Stimulated activated naive B cell treated with anti-CD40 and anti-IgM and Interleukin-4, amounts not matched to agents 10 μg/mL and 1 μg/mL and 100 μg/mL, for 72 hours (primary cell): ENCODE measurements at places on chromosomes 6 and 20.

DNA sequence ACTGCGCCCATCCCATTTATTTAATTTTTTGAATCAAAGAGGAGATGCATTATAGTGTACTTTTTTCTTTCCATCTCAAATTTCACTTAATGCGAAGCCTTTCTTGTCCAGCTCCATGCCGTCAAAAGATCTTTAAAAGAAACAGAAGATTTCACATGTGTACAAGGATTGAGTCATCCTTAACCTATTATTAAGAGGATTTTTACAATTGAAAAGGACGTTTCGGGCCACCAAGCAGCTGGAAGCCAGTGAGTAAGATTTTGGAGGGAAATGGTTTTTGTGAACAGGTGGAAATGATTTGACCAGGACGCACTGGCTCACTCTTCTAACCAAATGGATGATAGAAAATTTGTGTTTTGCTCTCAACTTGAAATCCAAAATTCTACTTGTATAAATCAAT is 15.1 kb upstream of the CCDC170 start:
- no peak overlapping the region for H3K4me3 ChIP-seq
- H3K4me1 ChIP-seq: peaks cover 11% of the 10 kb centered on the region
- no peaks in the 10 kb centered on the region for H3K27me3 ChIP-seq
- H3K27ac ChIP-seq: no peak overlapping the region

DNA sequence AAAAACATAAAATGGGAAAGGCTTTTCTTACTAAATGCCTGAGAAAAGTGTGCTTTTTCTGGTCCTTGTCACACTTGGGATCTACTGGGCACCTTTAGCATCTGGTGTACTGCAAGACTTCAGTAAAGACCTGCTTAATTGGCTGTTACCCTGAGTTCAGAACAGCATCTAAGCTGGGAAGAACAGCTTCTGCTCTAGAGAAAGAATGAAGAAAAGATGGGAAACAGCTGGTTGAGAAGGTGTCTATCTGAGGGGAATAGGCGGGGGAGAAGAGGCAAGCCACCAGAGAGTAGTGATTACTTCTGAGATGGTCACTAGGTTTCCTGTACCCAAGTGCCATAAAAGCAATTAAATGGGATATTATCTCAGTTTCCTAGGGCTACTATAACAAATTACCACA is 128.2 kb upstream of the SPACA1 start:
- H3K4me1 ChIP-seq: peaks cover 59% of the 10 kb centered on the region
- no peak for DNase-seq
- no peak overlapping the region for H3K27ac ChIP-seq
- H3K27me3 ChIP-seq: no peaks in the 10 kb centered on the region

GRCh38 chr6:72930556-72931132 is 294.7 kb downstream of the KHDC1L start:
- H3K27ac ChIP-seq: no peak overlapping the region
- no peak for DNase-seq

DNA sequence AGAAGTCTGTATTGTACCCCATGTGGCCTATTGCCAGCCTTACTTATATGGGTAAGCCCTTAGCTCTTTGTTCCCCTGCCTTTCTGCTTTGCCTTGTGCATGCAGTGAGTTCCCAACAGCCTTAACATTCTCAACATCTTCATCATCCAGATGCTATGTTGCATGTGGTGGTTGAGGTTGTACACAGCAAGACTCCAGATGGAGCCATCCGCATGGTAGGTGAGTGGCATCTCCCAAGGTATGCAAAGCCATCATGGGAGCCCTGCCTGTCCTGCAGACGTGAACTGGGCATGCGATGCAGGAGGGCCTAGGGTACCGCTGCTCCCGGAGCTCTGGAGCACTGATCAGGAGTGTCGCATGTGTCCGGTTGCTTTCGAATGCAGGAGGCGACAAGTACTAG is 16.1 kb downstream of the CEP43 start:
- H3K27me3 ChIP-seq: no peaks in the 10 kb centered on the region
- no peak for DNase-seq
- peaks cover 17% of the 10 kb centered on the region for H3K36me3 ChIP-seq
- H3K27ac ChIP-seq: no peak overlapping the region

GRCh38 chr6:124676033-124676432 is 286.2 kb upstream of the RNF217 start:
- no peaks in the 10 kb centered on the region for H3K36me3 ChIP-seq
- DNase-seq: no peak
- H3K4me3 ChIP-seq: no peak overlapping the region
- no peak overlapping the region for H3K27ac ChIP-seq
- H3K4me1 ChIP-seq: no peaks in the 10 kb centered on the region

DNA sequence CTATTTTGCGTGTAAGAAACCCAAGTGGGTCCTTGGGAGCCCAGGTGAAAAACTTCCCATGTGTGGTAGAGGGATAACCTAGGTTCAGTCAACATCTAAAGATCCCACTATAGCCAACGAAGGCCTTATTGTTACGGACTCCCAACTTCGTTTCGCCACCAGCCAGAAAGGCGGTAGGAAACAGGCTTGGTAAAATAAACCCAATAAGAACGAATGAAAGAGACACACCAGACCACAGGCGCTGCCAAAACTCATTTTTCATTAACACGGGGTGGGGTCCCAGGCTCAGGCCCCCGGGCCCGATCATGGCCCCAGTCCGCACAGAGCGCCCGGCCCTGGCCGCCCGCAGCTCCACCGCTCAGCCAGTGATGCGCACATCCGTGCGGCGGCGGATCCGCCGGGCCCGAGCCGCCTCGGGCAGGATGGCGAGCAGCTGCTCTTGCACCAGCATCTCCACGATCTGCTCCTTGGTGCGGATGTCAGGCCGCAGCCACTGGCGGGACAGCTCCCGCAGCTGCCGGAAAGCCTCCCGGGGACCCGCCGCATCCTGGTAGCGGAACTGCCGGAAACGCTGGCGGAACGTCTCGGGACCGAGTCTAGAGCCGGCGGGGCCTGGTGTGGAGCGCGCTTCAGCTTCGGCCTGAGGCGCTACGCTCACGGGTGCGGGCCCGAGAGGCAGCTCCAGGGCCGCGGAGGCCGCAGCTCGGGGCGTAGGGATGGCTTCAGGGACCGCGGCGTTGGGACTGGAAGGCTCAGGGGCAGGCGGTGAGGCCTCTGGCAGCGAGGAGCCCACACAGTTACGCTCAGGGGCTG is 709 bp downstream of the SCAND1 start:
- H3K27ac ChIP-seq: peak overlapping the region; percentile 100
- DNase-seq: peak; percentile 47
- H3K4me1 ChIP-seq: peaks cover 15% of the 10 kb centered on the region
- H3K36me3 ChIP-seq: peaks cover 20% of the 10 kb centered on the region
- peak overlapping the region; percentile 100 for H3K4me3 ChIP-seq

DNA sequence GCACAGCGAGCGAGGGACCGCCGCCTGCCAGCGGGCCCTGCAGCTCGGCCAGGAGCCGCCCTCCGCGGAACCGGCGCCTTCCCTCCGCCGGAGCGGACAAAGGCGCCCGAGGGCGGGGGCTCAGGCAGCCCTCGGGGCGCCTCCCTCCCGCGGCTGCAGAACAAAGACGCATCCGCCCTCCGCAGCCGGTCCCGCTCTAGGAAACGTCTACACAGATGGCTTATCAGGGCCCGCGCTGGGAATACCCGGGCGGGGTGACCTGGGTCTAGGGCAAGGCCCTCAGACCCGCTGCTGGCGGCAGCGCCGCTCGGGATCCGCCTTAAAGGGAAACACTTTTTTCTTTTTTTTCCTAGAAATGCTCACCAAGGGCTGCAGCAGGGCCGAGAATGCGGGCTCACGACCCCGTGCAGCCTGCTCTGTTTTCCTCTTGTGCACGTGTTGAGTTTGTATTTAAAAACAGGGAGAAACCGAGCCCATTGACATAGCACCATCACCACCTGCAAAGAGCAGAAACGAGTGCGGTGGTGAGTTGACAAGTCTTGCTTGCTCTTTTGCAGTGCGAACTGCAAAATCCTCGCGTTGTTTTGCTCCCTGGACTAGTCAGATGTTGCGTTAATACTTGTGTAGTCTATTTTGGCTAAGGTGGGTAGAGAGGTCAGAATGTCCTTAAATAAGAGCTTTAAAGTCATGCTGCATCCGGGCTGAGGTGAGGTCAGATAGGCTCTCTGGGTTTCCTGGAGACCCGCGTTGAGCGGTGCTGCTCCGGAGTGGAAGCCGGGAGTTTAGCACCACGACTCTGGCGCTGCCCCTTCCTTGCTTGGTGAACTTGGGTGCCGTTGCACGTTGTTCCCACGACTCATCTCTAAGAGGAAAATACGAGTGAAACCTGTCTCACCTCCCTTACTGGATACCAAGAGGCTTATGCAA is 1.1 kb upstream of the RPS6KA2 start:
- peaks cover 24% of the 10 kb centered on the region for H3K27me3 ChIP-seq
- H3K36me3 ChIP-seq: peaks cover 7% of the 10 kb centered on the region
- peak overlapping the region; percentile 94 for H3K27ac ChIP-seq
- DNase-seq: peak; percentile 53
- H3K4me3 ChIP-seq: peak overlapping the region; percentile 95
- H3K4me1 ChIP-seq: peaks cover 69% of the 10 kb centered on the region

DNA sequence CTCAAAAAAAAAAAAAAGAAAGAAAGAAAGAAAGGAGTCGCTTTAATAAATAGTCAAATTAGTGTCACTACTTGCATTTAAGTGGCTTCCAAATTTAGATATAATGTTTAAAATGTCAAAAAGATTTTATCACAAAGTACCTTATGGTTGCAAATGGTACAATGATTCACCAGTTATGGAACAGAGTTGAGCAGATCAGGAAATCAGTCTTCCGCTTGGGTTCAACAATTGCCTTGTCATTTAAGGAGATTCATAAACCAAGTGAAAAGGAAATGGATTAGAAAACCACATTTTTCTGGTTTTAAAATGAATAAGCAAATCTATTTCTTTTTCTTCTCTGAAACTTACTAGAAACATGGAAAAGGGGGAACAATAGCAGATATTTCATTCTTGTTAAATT is 94.8 kb upstream of the PTPRT start:
- peaks cover 23% of the 10 kb centered on the region for H3K27me3 ChIP-seq
- H3K36me3 ChIP-seq: no peaks in the 10 kb centered on the region
- H3K4me3 ChIP-seq: no peak overlapping the region
- no peak for DNase-seq

- no peaks in the 10 kb centered on the region for H3K27me3 ChIP-seq
- H3K4me1 ChIP-seq: peaks cover 70% of the 10 kb centered on the region
- peak overlapping the region; percentile 54 for H3K27ac ChIP-seq
- DNase-seq: no peak
- no peak overlapping the region for H3K4me3 ChIP-seq
Measured at GRCh38 chr6:25960734-25961133, 1.9 kb upstream of the TRIM38 start.

- no peak overlapping the region for H3K27ac ChIP-seq
- H3K4me3 ChIP-seq: no peak overlapping the region
- H3K27me3 ChIP-seq: peaks cover 9% of the 10 kb centered on the region
- DNase-seq: no peak
- no peaks in the 10 kb centered on the region for H3K36me3 ChIP-seq
Measured at GRCh38 chr6:12844284-12845223, 128.0 kb downstream of the PHACTR1 start.

GRCh38 chr6:134288538-134289203 is 29.2 kb downstream of the SGK1 start:
- peak overlapping the region; percentile 31 for H3K4me3 ChIP-seq
- DNase-seq: no peak
- H3K27me3 ChIP-seq: no peaks in the 10 kb centered on the region
- peaks cover 15% of the 10 kb centered on the region for H3K4me1 ChIP-seq
- H3K27ac ChIP-seq: peak overlapping the region; percentile 65
- H3K36me3 ChIP-seq: no peaks in the 10 kb centered on the region

GRCh38 chr6:105482227-105482844 is 79.5 kb upstream of the PREP start:
- H3K27ac ChIP-seq: no peak overlapping the region
- no peak for DNase-seq
- H3K27me3 ChIP-seq: peaks cover 9% of the 10 kb centered on the region
- H3K4me1 ChIP-seq: peaks cover 21% of the 10 kb centered on the region
- H3K36me3 ChIP-seq: peaks cover 2% of the 10 kb centered on the region

GRCh38 chr6:139752086-139752485 is 377.6 kb upstream of the CITED2 start:
- no peak overlapping the region for H3K27ac ChIP-seq
- no peak for DNase-seq
- no peaks in the 10 kb centered on the region for H3K27me3 ChIP-seq
- no peak overlapping the region for H3K4me3 ChIP-seq
- H3K36me3 ChIP-seq: no peaks in the 10 kb centered on the region

GRCh38 chr20:58471193-58472164 is 43.7 kb downstream of the APCDD1L start:
- H3K4me1 ChIP-seq: no peaks in the 10 kb centered on the region
- DNase-seq: no peak
- H3K36me3 ChIP-seq: peaks cover 12% of the 10 kb centered on the region
- H3K27ac ChIP-seq: no peak overlapping the region
- no peaks in the 10 kb centered on the region for H3K27me3 ChIP-seq

DNA sequence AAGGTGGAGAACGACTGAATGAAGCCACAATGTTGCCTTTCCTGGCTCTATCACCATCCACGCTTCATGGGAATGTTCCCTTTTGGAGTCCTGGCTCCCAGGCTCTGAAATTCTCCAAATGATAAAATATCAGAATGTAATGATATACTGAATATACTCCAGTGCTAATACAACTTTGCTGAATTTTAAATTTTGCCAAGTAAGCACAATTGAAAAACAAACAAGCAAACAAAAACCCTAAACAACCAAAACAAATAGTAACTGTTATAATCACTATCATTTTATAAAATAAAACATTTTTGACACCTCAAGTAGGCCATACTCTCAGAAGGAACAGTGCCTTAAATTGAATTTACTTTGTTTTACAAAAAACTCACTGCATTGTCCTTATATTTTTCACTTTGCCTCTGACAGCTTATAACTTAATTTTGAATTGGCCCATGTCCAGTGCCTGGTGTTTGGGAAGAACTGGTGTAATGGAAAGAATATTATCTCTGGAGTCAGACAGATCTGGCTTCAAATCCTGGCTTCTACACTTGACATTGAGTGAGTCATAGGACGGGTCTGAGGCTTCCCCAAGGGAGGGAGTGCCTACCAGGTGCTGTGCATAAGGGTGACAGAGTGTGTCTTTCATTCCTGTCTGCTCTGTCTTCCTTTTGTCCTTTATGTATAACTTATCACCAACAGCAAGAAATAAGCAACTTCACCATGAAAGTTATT is 698.3 kb downstream of the EPM2A start:
- peaks cover 5% of the 10 kb centered on the region for H3K27me3 ChIP-seq
- no peaks in the 10 kb centered on the region for H3K4me1 ChIP-seq
- no peak overlapping the region for H3K4me3 ChIP-seq
- H3K36me3 ChIP-seq: no peaks in the 10 kb centered on the region

GRCh38 chr20:38658879-38659596 is 57.4 kb downstream of the ARHGAP40 start:
- H3K27ac ChIP-seq: no peak overlapping the region
- peaks cover 68% of the 10 kb centered on the region for H3K27me3 ChIP-seq
- no peak for DNase-seq
- H3K4me1 ChIP-seq: peaks cover 6% of the 10 kb centered on the region
- no peaks in the 10 kb centered on the region for H3K36me3 ChIP-seq
